Activated T-cell treated with anti-CD3 and anti-CD28 coated beads, Interleukin-2, amount 50 U/mL, for 1 hour (primary cell): ENCODE measurements at places on chromosomes 6 and 20.

DNA sequence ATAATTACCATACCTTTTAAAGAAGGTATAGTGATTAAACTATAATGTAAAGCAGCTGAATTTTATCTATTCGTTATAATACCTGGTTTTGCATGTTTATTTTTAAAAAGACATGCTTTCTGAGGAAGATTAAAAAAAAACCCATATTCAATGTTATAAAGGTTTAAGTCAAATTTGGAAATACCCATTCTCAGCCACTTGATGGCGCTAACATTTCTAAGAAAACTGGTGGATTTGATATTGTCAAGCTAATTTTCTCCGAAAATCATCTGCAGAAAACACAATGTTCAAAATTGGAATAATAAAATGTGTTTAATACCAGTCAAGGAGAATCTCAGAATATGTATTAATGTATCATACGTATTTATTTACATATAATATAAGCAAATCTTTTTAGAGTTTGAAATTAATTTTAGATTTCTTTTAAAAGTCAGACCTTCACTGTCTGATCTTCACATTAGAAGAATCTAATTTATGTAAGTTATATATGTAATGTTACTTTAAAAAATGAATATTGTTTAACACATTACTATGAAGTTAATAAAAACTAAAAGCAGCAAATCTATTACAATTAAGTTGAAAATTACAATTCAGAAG is 35.0 kb downstream of the SHPRH start:
- no peak for DNase-seq

DNA sequence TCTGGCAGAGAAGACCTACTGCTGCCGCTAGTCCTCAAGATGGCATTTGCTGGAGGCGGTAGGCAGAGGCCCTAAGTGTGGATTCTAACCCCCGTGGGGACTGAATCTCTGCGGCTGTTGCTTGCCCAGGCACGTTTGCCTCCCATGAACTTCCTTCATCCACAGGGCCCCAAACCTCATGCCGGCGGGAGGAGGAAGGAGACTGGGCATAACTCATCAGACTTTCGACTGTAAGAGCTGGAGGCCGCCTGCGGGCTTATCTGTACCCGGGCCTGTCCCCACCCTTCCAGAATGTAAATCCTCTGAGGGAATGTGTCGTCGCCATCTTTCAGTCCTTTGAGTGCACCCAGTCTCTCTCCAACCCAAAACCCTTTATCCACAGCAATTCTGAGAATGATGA is 990 bp downstream of the ZFP57 start:
- DNase-seq = no peak

GRCh38 chr20:59143326-59143725 is 20.3 kb upstream of the ZNF831 start:
- DNase-seq = no peak

- DNase-seq = no peak
Measured at GRCh38 chr6:160028487-160029275, 59.8 kb downstream of the IGF2R start.

GRCh38 chr6:51529240-51529639 is 558.2 kb downstream of the PKHD1 start:
- DNase-seq = no peak

DNA sequence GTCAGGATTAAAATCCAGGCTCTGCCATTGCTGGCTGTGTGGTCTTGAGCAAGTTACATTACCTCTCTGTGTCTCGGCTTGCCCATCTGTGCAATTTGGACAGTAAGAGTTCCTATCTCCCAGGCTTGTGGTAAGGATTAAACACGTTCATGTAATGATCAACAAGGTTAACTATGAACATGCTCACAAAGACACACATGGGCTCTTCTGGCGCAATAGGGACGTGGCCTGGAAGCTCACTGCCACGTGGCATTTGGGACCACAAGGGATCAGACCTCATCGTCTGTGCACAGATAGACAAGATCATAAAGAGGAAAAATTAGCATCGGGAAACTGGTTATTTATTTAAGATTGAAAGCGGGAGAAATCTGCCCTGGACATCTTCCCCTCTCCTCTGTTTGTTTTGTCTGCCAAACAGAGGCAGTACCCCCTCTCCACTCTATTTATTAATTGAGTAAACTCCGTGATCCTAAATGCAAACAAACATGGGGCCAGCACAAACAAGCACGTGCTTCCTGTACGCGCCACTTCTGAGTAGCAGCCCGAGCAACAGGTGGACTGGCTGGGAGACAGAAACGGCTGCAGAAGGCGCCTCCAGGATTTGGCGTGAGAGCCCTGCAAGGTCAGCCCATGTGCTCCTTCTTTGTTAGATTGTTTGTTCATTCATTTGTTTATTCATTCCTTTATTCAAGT is 95.0 kb downstream of the CDH26 start:
- no peak for DNase-seq

DNA sequence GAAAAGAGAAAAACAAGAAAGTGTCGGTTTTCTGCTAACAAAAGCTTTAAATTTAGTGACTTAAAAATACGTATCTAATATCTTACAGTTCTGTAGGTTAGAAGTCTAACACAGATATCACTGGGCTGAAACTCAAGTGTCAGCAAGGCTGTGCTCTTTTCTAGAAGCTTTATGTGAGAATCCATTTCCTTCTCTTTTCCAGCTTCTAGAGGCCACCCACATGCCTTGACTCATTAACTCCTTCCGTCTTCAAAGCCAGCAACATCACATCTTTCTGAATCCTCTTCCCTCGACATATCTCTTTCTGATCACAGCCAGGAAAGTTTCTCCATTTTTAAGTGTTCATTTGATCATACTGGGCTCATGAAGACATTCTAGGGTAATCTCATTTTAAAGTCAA is 262.0 kb downstream of the MAFB start:
- DNase-seq = no peak

DNA sequence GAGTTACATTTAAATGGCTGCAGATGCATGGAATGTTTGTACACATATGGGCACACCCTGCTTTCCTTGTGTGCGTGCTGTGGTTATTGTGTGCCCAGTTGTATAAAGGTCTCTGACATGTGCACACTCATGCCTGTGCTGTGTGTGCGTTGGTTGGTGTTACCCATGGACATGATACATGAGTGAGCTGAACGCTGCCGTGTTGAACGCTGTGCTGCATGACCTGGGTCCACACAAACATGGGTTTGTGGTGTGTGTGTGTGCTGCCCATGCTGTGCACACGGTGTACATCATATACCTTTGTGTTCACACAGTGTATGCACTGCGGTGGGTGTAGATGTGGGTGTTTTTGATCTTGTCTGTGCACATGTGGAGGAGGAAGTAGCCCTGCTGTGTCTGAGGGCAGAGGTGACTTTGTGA is 54.4 kb downstream of the TOX2 start:
- DNase-seq = no peak

- DNase-seq = no peak
Measured at GRCh38 chr6:148955441-148955840, 208.6 kb downstream of the UST start.

DNA sequence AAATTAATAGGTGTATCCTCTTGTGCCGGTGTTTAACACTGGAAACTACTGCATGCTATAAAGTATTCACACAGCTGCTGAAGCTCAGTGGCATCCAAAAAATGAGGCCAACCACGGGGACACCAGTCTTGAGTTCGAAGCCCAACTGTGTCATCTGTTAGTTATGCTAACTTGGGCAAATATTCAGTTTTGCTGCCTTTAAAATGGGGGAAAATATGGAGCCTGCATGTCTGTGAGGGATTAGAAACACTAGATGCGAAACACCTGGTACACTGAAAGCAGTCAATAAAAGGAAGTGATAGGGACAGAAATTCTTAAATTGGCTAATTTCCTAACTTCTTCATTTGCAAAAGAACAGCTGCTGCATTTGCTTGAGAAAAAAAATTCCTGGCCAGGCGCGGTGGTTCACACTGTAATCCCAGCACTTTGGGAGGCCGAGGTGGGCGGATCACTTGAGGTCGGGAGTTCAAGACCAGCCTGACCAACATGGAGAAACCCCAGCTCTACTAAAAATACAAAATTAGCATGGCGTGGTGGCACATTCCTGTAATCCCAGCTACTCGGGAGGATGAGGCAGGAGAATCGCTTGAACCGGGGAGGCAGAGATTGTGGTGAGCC is 36.6 kb upstream of the MLIP start:
- DNase-seq = no peak

- DNase-seq = no peak
Measured at GRCh38 chr6:30781395-30781742, 37.0 kb upstream of the IER3 start.

GRCh38 chr20:926670-927069 is 10.5 kb upstream of the ANGPT4 start:
- no peak for DNase-seq

DNA sequence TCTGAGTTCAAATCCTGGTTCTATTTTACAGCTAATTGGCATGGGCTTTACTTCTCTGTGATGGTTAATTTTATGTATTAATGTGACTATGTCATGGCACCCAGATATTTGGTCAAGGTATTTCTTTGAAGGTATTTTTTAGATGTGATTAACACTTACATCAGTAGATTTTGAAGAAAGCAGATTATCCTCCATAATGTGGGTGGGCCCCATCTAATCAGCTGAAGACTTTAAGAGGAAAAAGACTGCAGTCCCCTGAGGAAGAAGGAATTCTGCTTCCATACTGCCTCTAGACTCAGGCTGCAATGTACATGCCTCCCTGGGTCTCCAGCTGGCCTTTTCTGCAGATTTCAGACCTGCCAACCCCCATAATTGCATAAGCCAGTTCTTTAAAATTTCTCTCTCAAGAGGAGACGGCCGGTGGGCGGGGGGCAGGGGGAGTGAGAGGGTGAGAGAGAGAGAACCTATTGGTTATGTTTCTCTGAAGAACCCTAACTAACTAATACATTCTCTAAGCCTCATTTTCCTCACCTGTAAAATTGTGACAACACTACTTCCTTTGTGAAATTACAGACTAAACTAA is 338.2 kb upstream of the PRDM1 start:
- no peak for DNase-seq

DNA sequence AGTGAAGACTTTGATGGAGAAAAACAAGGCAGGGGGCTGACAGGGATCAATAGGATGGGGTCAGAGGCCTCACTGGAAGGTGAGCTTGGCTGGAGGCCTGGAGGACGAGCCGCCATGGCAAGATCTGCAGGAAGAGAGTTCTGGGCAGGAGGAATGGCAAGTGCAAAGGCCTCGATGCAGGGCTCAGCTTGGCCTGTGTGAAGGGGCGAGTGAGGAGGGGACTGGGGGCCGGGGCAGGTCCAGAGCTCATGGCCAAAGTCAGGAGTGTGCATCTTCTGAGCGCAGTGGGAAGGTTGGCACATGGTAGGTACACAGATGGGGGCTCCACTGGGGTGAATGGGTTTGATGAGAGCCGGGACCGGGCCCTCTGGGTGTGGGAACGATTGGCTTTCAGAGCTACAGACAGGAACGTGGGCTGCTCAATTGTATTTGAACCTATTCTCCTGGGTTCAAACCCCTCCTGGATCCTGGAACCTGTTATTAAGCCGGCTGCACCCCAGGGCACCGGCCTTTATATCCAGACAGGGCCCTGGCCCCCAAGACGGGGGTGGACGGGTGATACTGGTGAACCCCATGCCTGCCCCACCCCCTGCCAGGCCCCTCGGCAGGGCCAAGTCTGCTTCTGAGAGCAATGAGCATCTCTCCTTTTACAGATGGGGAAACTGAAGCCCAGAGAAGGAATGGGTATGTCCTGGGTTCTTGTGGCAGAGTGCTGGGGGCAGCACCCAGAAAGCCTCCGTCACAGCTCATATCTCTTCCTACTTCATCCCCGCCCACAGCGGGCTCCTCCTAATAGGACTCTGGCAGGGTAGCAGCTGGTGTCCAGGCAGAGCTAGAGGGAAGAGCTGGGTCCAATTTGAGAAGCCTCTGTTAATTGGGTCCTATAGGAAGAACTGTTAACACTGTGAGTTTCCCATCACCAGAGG is 106.1 kb downstream of the CEBPB start:
- DNase-seq = no peak

GRCh38 chr6:85792254-85792653 is 149.6 kb upstream of the SYNCRIP start:
- no peak for DNase-seq

DNA sequence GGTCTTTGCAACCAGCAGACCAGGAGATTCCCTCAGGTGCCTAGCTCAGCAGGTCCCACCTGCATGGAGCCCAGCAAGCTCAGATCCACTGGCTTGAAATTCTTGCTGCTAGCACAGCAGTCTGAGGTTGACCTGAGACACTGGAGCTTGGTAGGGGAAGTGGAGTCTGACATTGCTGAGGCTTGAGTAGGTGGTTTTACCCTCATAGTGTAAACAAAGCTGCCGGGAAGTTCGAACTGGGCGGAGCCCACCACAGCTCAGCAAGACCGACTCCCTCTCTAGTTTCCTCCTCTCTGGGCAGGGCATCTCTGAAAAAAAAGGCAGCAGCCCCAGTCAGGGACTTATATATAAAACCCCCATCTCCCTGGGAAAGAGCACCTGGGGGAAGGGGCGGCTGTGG is 34.3 kb downstream of the PRSS35 start:
- no peak for DNase-seq

GRCh38 chr6:11950109-11950508 is 62.0 kb upstream of the HIVEP1 start:
- no peak for DNase-seq

DNA sequence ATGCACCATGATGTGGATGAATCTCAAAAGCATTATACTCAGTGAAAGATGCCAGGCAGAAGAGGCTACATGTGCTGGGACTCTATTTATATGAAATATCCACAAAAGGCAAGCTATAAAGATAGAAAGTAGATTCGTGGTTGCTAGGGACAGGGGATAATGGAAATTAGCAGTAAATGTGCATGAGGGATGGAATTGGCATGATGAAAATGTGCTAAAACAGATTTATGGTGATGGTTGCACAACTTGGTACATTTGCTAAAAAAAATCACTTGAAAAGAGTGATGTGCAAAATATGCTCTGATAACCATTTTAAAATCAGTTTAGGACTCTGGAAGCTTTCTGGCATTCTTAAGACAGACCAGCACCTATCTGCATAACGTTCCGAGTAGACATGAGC is 61.6 kb downstream of the ALDH8A1 start:
- no peak for DNase-seq

- DNase-seq = no peak
Measured at GRCh38 chr20:46674253-46675083, 14.8 kb downstream of the TP53RK start.

GRCh38 chr6:100695445-100695844 is 185.7 kb downstream of the ASCC3 start:
- DNase-seq = no peak

DNA sequence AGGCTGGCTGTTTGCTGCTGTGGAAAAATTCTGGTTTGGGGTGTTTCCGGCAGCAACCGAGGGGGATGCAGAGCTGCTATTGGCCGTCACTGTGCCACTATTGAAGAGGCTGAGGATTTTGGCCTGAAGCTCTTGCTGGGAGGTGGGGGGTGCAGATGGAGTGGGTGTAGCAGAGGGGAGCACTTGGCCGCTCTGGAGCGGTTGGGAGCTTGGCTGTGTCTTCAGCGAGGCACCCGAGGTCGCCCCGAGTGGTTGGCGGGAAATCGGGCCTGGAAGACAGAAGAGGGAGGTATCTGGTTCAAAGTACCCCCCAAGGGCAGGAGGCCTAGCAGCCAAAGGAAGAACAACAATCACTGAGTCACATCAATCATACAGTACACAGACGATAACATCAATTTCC is 27.1 kb downstream of the NCOA5 start:
- no peak for DNase-seq

- DNase-seq = no peak
Measured at GRCh38 chr20:16271450-16271849, 301.8 kb downstream of the KIF16B start.

GRCh38 chr20:19996917-19997316 is 20.2 kb upstream of the NAA20 start:
- no peak for DNase-seq

GRCh38 chr6:43858161-43859153 is 88.4 kb downstream of the VEGFA start:
- DNase-seq = no peak
